ENCODE measurements at places on chromosomes 3 and 15.

DNA sequence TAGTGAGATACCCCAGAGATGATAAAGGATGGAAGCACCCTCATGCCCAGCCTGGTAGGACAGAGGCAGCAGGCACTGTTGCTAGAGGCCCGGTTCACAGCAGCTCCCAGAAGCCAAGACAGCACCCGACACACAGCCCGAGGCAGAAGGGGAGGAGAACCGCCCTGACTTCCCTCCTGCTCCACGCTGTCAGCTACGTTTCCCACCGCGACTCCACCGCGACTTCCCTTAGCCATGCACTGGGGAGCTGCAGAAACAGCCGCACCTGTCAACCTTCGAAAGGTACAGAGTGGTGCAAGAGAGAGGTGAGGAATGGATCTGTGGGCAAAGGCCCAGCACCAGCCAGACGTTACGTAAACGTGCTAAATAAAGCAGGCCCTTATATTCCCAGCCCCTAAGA is 529.2 kb downstream of the GABRG3 start:
- DNase-seq: no peak

GRCh38 chr15:91529534-91529933 is 324.0 kb upstream of the SLCO3A1 start:
- no peak for DNase-seq

DNA sequence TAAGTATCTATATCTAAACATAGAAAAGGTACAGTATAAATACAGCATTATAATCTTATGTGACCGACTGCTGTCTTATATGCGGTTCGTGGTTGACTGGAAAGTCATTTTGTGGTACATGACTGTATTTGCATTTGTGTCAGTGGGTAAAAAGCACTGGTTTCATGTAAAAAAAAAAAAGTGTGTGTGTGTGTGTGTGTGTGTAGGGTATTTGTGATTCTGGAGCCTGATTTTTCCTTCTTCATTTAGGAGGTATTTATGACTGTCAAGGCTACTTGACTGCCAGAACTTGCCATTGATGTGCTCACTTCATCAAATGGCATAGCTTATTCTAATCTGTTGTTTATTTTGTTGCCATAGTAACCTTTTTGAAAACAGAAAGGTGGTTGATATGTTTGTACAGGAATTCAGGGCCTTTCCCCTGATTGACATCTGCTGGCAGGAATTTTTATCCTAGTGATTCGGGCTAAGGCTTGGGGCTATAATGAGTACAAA is 63.2 kb downstream of the AKAP13 start:
- DNase-seq: no peak

GRCh38 chr15:62792986-62793751 is 249.4 kb upstream of the TPM1 start:
- DNase-seq: no peak

DNA sequence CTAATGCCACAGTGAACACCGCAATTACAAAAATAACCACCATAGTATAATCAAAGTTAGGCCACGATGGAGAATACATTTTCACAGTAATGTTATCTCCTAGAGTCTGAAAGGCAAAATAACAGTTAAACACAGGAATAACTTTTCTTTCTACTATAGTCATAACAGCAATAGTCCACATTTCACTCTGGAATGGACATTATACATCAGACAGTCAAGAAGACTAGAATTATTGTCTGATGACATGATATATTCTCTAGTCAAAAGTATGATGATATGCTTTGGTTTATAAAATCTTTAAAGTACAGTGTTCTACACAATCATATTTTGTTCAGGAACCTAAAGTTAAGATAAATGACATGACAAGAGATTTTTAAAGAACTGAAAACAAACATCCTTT is 18.0 kb downstream of the SPPL2A start:
- DNase-seq: no peak

DNA sequence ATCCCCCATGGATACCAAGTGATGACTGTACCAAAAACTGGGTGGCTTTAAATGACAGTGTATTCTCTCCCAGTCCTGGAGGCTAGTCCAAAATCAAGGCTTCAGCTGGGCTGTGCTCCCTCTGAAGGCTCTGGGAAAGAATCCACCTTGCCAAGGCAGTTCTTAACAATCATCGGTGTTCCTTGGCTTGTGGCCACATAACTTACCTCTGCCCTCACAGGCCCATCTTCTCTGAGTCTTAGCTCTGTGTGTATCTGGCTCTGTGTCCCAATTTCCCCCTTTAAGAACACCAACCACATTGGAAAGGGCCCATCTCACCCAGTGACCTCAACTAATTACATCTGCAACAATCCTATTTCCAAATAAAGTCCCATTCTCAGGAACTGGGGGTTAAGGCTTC is 503.0 kb upstream of the PROK2 start:
- DNase-seq: no peak

DNA sequence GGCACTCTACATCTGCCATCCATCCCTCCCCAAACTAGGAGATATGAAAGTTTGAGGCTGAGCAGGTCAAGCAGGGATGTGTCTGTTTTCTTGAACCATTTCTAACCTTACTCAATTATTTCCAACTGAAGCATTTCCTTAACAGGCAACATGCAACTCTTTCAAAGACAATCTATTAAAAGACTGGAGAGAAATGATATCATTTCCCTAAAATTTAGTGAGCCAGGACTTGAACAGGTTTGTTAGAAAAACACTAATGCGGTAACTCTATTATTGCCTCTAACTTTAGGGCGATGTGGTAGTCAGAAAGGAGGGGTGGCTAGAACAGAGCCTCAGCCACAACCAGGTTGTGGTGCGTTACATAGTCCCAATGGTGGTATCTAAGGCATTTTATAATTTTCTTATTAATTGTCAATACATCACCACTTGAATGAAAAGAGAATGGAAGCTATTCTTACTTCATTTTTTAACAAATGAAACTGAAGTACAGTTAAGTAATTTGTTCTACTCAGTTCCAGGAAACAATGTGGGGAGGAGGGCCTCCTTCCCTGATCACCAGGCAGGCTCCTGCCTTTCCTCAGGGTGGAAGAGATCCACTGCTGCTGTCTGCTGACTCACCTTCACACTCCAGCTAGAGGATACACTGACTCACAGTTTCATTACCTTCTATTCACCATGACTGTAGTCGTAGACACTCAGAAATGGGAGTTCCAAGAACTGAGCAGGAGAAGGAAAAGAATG is 22.8 kb downstream of the MYO1E start:
- no peak for DNase-seq

DNA sequence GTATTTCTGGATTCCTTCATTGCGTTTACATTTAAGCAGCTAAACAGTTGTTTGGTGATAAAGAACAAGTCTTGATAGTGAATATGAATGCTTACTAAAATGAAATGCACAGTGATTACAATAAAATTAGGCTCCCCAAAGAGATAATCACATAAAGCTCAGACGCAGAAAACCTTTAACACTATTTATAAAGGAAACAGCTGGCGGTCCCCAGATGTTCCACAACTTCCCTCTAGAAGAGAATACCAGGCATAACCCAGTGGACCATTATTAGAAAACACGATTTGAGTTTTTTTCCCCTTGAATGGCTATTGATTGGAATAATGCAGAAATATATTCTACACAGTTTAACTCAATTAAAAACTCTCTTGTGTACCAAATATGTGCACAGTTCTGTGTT is 573.2 kb downstream of the DIPK2A start:
- DNase-seq: no peak

DNA sequence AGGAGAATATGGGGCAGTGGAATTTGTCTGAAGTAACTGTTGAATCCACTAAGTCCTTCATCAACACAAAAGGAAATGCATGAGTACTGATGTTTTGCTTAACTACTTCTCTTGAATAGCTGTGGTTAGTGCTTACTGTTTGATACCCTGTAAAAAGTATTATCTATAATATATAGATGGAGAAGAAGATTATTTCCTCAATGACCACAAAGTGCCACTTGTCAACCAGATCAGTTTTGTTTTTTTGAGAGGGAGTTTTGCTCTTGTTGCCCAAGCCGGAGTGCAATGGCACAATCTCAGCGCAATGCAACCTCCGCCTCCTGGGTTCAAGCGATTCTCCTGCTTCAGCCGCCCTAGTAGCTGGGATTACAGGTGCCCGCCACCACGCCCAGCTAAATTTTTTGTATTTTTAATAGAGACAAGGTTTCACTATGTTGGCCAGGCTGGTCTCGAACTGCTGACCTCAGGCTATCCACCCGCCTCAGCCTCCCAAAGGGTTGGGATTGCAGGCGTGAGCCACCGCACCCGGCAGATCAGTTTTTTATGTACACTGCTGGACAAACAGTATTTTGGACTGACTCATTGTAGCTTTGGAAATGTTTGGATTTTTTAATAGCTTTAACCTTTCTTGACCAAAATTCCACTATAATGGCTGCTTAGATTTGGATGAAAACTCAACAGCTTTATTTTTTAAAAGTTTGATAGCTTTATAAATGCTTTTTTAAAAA is 1.5 kb upstream of the RPLP1 start:
- no peak for DNase-seq

DNA sequence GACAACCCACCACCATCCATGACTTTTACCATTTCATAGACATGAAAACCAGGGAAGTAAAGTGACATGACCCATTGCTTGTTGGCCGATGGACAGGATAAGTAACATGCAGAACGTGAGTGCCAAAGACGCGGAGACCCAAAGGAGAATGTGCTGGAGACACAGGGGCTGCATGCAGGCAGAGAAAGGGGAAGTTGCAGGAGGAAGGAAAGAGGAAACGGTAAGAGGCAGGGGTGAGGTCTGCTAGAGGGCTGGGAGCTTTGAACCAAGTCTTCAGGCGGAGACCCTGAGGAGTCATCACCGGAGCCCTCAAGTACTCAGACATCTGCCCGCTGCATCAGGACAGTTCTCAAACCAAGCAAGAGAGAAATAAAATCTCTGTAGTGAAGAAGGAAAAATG is 34.9 kb downstream of the MAGEF1 start:
- DNase-seq: no peak

DNA sequence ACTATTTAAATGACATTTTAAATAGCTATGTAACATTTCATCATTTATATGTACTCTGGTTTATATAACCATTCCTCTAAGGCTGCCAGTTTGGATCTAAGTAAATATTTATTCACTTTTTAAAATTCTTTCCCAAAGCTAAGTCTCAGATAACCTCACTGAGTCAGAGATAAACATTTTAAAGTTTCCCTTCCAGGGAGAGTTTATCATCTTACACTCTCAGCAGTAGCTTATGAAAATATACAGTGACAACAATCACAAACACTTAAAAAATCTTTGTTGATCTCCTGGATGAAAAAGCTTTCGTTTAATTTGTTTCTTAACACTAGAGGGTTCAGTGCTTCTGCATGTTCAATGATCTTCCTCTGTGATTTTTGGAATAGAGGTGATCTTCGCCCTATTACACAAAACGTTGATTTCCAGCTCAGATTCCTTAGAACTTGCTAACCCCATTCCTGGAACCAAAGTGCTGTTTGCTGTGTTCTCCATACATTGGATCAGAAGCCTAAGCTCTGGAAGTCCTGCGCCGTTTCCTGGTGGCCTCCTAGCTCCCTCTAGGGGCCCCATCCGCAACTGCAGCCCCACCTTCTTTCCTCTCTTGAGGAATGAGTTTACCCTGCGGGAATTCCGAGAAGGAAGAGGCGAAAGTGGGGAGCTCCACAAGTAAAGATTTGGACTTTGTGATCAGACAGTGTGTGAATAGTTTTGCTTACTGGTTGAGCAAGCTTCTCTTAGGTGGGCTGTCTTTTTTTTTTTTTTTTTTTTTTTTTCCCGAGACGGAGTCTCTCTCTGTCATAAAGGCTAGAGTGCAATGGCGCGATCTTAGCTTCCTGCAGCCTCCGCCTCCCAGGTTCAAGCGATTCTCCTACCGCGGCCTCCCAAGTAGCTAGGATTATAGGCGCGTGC is 29.3 kb upstream of the SACM1L start:
- no peak for DNase-seq

DNA sequence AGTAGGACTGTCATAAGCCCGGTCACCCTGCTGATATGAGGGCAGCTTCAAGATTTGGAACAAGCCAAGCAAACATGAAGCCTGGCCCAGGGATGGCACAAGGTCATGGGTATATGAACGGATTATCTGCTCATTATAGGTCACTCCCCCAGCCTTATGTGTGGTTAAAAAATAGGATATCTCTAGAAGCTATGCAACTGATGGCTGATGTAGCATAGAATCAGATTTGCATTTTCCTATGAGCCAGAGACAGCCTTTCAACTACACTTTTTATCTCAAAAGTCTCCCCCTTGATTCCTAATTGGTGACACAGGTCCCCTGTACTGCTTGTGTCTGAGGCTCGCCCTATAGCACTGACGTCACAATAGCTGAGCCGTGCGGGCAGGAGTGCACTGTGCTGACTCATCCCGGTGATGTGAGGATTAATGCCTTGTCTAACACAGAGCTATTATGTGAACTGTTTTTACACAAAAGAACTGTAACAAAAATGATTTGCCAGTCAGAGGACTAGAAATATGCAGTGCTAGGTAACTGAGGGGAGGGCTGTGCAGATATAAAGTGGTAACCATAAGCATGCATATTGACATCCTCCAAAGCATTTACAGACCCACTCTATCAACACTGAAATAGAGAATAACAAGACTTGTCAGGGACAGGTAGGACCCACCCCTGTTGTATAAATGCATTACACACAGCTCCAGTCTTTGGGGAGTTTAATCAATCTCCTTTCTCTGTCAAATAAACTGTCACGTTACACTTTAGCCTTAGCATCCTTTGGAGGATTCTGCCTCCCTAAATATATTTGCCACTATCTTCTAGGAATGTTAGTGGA is 204.9 kb downstream of the TIGIT start:
- DNase-seq: no peak

DNA sequence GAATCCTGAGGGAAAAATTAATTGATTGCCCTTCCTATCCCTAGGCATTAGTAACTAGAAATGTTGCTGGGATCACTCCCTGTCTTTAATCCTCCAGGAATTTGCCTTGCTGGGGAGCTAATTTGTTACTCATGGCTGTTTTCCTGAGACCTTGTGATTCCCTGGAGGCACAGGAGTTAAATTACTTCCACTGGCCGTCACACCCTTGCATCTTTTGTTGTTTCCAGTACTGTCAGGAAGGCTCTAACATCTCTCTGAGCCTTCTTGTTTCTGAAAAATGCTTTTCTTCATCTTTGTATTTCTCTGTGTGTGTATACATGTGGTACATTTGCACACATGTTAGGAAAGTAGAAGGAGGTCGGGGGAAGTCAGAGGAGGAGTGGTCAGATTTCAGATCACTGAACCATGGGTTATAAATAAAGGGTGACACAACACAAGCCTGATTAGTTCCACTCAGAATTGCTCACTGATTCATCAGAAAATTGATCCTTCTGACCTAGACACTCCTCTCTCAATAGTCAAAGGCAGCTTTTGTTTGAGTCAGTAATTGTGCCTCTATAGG is 23.5 kb upstream of the LRRFIP2 start:
- DNase-seq: no peak

DNA sequence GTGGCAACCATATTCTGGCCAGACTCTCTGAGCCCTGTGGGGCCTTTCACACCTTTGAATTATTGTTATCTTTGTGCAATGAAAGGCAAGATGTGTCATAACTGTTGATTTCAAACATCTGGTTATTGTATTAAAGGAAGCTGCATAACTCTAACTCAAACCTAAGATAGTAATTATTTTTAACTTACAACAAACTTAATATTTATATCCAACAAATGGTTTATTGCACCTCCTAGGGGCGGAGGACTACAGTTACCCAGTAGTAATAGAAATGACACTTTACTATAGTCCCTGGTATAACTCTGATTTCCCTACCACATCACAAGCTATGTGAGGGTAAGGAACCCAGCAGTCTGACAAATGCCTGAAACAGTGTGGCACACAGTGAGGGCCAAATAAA is 363.9 kb upstream of the SUCLG2 start:
- no peak for DNase-seq

GRCh38 chr15:66617137-66618090 is 51.6 kb upstream of the LCTL start:
- DNase-seq: no peak
